Heart left ventricle (tissue), 16 donors: ENCODE measurements at places on chromosomes 16 and 17. TPM values are rescaled to one million over a fixed set of nuclear protein-coding genes. Genes with fewer than 3 reads are reported as not detected.

SULT1A4 gene
- 17.3 TPM for total RNA-seq

CMTM2 gene
- not detected for total RNA-seq

TNFSF12 gene
- 29.0 TPM for total RNA-seq

ZP2 gene
- total RNA-seq = not detected

CHRNE gene
- 0.40 TPM for total RNA-seq

FSCN2 gene
- total RNA-seq = not detected

HYDIN gene
- total RNA-seq = 1.5 TPM

ABI3 gene
- 6.4 TPM for total RNA-seq

HBA2 gene
- 170 TPM for total RNA-seq

KRT25 gene
- total RNA-seq = not detected

PPP1R27 gene
- total RNA-seq = not detected

OSGIN1 gene
- total RNA-seq = 6.8 TPM

NATD1 gene
- total RNA-seq = 20.2 TPM

RTN4RL1 gene
- 2.3 TPM for total RNA-seq

CTRB2 gene
- total RNA-seq = not detected

C16orf46 gene
- total RNA-seq = 1.4 TPM

FNDC8 gene
- total RNA-seq = not detected

IKZF3 gene
- 6.9 TPM for total RNA-seq

IGFALS gene
- not detected for total RNA-seq

COX11 gene
- 56.0 TPM for total RNA-seq

MAP2K4 gene
- 37.5 TPM for total RNA-seq

NPIPA3 gene
- not detected for total RNA-seq

KCNJ12 gene
- total RNA-seq = 9.1 TPM

PIRT gene
- not detected for total RNA-seq

KSR1 gene
- total RNA-seq = 6.1 TPM
